Liver (tissue), 10 donors: ENCODE measurements at places on chromosomes 4 and X.

- no peak for DNase-seq
Observed at GRCh38 chrX:137052643-137053235, 18.9 kb upstream of the GPR101 start.

DNA sequence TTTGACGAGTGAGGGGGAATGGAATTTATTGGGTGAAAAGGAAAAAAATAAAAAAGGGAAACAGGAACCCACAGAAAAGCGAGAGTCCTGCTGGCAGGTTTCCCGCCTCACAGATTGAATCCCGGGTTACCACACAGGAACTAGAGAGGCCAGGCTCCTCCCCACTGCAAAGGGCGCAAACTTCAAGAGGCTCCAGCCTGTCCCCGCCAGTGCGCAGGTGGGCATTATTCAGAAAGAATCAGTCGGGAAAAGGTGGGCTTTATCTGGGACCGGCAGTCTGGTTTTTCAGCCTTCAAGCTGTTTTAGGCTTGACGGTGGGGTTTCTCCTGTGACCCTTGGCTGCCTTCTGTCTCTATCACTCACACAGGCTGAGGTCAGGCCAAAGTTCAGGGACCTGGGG is 1496.8 kb downstream of the RPA4 start:
- no peak for DNase-seq

DNA sequence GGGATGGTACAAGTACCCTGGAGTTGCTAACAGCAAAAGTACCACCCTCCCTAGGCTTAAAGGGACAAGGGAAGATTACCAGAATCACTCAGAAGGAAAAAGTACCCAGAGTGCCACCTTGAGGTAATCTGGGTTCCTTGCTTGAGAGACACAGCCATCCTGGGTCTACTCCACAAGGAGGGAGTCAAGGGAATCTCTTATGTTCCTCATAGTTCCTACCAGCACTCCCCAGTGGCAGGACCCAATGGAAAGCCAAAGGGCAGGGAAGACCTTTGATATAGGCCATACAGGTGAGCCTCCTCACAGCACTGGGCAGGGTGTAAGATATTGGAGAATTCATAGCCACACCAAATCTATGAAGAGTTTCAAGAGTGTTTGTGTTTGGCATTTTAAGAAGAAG is 5.7 kb downstream of the IL2 start:
- DNase-seq, result no peak

DNA sequence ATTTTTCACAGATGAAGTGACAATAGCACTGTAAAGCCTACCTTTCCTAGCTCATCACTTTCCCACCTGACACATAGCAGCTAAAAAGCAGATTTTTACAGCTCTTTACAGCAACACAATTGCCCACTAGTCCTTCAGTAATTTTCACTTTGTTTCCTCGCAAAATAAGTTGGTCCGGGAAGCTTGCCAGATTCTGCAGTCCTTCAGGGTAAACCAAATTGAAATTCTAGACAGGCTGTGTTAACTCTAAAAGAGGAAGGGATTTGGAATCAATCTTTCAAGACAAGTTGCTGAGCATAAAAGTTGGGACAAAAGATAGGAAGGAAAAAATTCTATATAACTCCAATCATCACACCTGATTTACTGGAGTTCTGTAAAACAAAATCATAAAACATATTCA is 8.7 kb downstream of the C1QTNF7 start:
- DNase-seq, result no peak

DNA sequence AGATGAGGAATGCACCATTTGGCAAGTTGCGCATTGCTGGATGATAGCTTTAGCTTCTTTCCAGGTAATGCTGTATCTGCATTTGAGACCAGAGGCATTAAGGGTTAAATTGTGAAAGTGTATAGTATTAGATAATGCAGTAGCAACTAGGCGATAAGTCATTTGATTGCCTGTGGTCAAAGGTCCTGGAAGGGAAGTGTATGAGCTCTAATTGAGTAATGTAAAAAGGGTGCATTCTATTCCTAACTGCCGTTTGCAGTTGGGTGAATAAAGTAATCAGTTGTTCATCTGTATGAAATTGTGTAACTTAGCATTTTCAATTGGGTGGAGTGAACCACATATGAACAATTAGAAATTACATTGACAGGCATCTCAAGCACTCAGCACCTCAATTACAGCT is 54.5 kb upstream of the WDR1 start:
- DNase-seq, result no peak

DNA sequence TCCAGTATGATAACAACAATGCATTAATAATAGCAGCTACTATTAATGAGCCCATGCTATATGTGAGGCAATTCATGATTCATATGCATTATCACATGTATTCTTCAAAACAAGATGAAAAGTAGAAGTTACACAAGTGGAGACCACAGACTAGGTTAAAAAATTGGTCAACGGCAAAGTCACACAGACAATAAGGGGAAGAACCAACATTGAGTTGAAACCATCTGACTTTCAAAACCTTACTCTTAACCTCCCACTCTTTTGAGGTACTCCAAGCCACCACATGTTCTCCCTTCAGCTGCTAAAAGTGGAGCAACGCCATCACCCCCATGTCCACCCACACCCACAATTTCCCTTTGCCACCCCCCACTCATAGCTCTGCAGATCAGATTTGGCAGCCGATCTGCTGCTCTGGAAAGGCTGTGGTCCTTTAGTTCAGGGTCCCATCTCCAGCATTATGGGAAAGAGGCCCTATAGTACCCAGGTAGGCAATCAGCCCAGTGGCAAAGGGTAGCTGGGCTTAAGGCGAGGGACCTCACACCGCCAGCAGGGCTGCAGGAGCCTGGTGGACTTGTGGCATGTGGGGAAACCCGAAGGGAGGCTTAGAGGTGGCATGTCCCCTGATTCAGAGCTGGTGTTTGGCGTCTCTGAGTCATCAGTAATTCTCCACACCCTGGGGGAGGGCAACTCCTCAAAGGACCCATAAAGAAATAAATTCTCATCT is 33.5 kb upstream of the CYBB start:
- no peak for DNase-seq

- peak; percentile 37 for DNase-seq
Observed at GRCh38 chr4:103018391-103019307, 856 bp downstream of the SLC9B1 start.

DNA sequence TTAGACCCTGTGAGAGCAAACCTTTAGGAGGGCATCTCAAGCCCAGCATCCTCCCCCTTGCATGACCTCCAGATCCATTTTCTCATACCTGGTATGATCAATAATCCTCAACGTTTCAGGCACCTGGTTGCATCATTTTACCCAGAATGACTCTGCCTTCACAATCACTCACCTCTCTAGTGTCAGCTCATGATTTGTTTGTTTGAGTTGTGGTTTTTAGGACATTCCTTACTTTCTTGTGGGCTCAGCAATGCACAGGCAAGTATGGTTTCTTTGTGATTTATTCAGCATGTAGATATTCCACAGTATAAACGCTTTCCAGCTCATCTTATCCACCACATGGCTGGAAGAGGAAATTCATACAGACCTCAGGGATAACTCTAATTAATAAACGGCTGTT is 93.6 kb upstream of the CPEB2 start:
- no peak for DNase-seq

GRCh38 chrX:96984538-96984937 is 100.8 kb downstream of the RPA4 start:
- no peak for DNase-seq

- no peak for DNase-seq
Observed at GRCh38 chr4:80229590-80229989, 32.3 kb downstream of the PRDM8 start.

- DNase-seq, result no peak
Observed at GRCh38 chrX:34629572-34629971, 27.5 kb downstream of the TMEM47 start.

GRCh38 chr4:158777423-158778155 is 8.8 kb downstream of the FNIP2 start:
- DNase-seq, result no peak

DNA sequence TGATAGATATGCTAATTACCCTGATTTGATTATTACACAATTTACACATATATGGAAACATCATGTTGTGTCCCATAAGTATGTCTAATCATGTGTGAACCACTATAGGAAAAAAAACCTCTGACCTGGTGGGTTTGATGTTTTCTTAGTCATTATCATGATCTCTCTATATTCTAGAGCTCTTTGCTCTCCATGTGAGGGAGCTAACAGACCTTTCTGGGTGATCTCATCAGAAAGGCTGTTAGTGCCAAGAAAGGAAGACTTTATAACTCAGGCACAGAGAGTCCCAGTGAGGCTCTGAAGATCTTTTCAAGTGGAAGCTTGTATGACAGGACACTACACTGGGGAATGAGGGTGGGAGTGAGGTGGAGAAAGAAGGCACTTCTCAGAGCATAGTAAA is 527.7 kb upstream of the MAGEB2 start:
- no peak for DNase-seq
